CD4-positive, alpha-beta T cell treated with Interleukin-1 beta for 1 hour (primary cell): ENCODE measurements at places on chromosomes 7 and 10.
A peak's percentile ranks its signal among the peaks of the same experiment; 100 is the strongest.

GRCh38 chr7:56287429-56288138, 171.4 kb upstream of the NUPR2 start:
- no peak for DNase-seq

GRCh38 chr7:15559416-15559928, 2.3 kb downstream of the AGMO start:
- DNase-seq = no peak

- DNase-seq = no peak
These were observed 474.2 kb downstream of the CALN1 start for GRCh38 chr7:71937840-71938371.

DNA sequence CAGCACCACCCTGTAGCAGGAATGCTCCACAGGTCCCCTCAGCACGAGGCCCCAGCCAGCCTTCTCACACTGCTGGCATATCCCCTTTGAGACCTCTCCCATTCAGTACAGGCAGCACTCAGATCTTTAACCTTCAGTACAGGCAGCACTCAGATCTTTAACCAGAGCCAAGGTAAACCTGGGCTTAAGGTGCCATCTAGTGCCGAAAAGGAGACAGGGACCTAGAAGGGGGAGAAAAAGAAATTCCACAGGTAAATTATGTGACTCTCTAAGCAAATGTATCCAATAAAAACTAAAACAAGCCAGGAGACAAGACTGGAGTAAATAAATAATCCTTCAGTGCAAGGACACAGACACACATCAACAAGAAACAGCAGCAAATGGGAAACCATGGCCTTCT, 358.6 kb downstream of the PTPRN2 start:
- DNase-seq = no peak

DNA sequence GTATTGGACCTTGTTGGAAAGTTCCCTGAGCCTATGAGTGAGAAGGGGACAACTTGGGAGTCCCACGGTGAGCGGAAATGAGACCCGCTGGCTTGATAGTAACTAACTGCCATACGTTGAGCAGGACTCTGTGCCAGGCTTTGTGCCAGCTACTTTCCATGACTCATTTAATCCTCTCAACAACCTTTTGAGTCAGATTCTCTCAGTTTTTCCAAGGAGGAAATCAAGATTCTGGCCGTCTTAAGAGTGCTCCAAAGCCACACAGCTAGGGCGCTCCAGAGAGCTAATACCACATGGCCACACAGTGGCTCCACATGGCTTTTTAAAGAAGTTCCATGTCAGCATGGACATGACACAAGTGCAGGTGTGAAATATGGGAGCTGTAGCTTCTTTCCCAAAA, 55.7 kb downstream of the NOD1 start:
- DNase-seq = no peak

GRCh38 chr10:88262591-88263234, 320.4 kb downstream of the RNLS start:
- DNase-seq = no peak

GRCh38 chr10:7153750-7154149, 257.1 kb downstream of the SFMBT2 start:
- no peak for DNase-seq

- peak; percentile 23 for DNase-seq
These were observed 298.2 kb downstream of the FRMD4A start for GRCh38 chr10:14032406-14032998.

- DNase-seq = no peak
These were observed 38.5 kb upstream of the LRRC17 start for GRCh38 chr7:102874166-102874829.

GRCh38 chr10:112261281-112261822, 21.8 kb upstream of the TECTB start:
- no peak for DNase-seq

DNA sequence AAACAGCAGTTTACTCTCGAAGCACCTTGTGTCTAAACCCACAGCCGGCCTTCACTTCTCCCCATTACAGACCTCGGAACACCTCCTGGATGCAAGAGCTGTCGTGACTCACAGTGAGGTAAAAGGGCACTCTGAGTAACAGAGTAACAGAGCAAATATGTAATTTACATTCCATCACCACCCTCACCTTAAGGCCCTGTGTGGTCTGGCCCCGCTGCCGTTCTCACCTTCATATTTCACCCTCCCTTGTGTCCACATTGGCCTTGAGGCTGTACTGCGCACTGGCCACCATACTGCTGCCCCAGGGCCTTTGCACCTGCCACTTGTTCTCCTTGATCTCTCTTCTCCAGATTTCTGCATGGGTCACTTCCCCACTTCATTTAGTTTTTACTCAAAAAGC, 12.6 kb downstream of the FFAR4 start:
- no peak for DNase-seq

GRCh38 chr7:81618396-81619014, 151.3 kb downstream of the HGF start:
- no peak for DNase-seq

GRCh38 chr7:144001543-144001942, 1.4 kb downstream of the OR6B1 start:
- DNase-seq = no peak

GRCh38 chr10:1365540-1366321, 309.5 kb downstream of the WDR37 start:
- no peak for DNase-seq

GRCh38 chr10:121598263-121599249, at the start of gene FGFR2:
Gene FGFR2 (minus strand): TSS chr10:121598444. CDS start chr10:121593817, 4,627 bp downstream.
- DNase-seq = peak; percentile 7

GRCh38 chr10:104104926-104105325, 17.0 kb upstream of the SFR1 start:
- DNase-seq = no peak

GRCh38 chr7:103936558-103936957, 52.9 kb downstream of the RELN start:
- DNase-seq = no peak

GRCh38 chr7:43636093-43636492, 53.2 kb downstream of the STK17A start:
- DNase-seq = no peak

DNA sequence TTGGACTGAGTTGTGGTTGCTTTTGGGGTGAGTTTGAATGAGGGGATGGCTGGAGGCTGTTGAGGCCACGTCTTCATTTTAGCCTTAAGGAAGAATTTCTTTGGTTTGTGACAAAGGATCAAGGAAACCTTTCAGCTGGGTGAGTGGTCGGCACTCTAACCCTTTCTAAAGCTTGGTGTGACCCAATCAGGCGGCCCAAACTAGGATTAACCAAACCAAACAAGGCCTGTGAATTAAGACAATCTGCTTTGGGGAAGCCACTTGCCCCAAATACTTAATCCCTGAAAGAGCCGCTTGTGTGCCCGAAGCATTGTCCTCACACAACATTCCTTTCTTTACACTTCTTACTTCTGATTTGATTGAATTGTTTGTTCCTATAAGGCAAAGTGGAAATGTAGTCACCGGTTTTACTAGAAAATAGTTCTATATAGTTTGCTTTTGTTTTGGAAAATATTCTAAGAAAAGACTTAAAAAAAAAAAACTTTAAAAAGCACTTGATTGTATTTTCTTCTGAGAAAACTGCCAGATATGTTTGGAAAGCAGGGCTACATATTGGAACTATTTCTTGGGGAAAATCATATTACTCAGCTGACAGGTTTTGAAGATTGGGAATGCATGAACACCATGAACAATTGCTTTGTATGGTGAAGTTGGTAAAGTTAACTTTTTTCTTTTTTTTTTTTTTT, 272.4 kb upstream of the BMPER start:
- no peak for DNase-seq

- no peak for DNase-seq
These were observed 138.2 kb downstream of the PLCE1 start for GRCh38 chr10:94131885-94132284.

GRCh38 chr10:7738536-7739407, 35.7 kb downstream of the ITIH2 start:
- DNase-seq = no peak

GRCh38 chr10:49387071-49387470, 8.8 kb downstream of the DRGX start:
- DNase-seq = no peak

GRCh38 chr7:131633342-131633843, 77.0 kb upstream of the PODXL start:
- no peak for DNase-seq

DNA sequence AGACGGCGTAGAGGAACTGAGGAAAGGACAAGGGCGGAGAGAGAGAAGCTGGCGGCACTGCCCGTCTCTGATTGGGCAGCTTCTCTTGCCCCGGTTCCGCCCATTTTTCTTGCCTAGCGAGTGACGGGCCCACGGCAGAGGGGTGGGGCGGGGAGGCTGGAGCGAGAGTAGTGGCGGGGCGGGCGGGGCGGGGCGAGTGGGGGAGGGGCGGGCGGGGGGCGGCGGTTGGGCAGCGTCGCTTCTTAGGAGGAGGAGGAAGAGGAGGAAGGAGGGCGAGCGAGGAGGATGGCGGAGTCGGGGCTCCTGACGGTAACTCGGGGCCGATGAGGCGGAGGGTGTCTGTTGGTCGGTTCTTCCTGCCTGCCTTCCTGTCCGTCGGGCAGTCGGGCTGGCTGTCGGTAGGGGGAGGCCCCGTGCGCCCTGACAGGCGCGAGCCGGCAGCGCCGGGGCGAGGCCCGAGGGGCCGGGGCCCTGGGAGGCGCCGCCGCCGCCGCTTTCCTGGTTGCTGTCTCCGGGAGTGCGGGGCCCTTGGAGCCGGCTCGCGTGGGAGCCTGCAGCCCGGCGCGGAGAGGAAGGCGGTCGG, at the start of gene SHOC2:
SHOC2 (plus strand) TSS at position 256 of the 583 bp plus-strand sequence. CDS start 44,755 bp downstream, outside the sequence.
- peak; percentile 99 for DNase-seq

DNA sequence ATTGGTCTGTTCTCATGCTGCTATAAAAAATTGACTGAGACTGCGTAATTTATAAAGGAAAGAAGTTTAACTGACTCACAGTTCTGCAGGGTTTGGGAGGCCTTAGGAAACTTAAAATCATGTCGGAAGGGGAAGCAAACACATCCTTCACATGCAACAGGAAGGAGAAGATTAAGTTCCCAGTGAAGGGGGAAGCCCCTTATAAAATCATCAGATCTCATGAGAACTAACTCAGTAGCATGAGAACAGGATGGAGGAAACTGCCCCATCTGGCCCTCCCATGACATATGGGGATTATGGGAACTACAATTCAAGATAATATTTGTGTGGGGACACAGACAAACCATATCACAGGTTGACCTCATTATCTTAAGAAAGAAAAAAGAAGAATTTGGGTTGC, 134.5 kb downstream of the PPP1R3A start:
- DNase-seq = no peak

- no peak for DNase-seq
These were observed 152.7 kb upstream of the SHH start for GRCh38 chr7:155965010-155965409.

DNA sequence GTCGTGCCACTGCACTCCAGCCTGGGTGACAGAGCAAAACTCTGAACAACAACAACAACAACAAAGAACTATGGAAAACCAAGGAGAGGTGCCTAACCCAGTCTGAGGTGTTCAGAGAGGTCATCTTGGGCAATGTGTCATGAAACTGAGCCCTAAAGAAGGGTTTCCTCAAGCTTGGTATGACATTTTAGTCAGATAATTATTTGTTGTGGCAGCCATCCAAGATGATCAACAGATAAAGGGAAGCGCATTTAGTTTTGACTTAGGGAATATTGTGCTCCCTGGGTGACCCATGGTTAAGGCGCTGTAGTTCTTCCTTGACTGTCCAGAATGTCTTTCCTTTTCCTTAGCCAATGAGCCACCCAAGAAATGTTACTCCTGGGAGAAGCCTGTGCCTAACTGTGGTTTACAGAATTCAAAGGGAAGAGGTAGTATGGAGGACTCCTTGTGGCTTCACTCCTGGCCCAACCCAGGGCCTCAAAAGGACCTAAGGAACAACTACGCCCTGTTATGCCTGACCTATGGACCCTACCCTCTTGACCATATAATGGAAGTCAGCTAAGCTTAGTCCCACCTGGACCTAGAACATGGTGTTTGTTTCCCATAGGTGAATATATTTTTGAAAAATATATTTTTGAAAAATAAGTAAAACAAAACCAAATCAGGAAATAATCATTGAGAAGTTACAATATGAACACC, 42.4 kb downstream of the TPST1 start:
- no peak for DNase-seq

DNA sequence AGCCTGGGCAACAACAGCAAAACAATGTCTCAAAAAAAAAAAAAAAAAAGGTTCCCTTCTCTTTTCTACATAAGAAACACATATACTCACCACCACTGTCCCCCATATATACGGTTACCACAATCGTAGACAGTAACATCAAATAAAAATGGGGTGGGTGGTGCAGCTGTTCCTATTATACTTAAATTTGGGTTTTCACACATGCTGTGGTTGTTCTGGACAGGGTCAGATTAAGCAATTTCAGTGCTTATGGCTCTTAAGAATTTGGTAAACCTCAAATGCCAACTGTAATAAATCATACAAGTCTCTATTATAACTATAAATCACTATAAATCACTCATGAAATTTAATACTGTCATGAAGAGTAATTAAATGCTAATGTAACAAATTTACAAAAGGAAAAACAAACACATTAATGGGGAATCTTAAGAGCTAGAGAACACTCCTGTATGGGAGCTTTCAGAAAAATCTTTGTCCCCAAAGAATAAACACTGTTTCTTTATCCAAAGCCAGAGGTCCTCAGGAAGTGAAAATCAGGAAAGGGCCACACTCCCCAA, 143.6 kb downstream of the GLI3 start:
- no peak for DNase-seq

DNA sequence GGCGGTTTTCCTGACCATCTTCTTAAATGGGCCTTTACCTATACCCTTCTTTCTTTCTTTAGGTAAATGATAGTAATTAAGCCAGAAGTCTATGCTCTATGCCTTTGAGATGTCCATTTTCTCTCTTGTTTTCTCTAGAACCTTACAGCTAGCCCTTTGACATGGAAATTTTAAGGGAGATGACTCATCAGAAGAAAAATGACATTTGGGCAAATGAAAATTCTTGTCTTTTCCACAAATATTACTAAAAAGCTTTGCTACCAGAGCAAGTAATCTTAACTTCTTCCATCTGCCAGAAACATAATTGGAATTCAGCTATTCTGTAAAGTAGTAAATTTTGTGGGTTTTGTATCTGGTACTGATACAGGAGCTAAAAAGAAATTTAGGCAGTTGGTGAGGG, 59.5 kb downstream of the CCDC3 start:
- DNase-seq = no peak

- no peak for DNase-seq
These were observed 90.3 kb downstream of the BTRC start for GRCh38 chr10:101444058-101444898.

DNA sequence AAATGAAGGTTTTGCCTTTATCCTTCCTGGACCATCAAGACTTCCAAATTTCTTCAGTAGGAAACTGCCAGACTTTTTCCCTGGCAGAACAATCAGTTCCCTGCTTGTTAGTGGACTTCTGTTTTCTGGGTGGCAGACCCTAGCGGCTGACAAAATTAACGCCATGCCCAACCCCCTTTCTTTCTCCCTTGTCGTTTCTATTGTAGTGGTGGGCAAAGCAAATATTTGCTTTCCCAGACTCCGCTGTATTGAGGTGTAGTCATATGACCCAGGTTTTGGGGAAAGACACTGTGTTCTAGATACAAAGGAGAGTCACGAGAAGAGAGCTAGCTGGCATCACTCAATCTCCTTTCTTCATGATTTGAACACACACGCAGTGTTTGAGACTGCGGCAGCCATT, 7.7 kb downstream of the PON2 start:
- DNase-seq = no peak

- DNase-seq = no peak
These were observed 282.4 kb downstream of the HPSE2 start for GRCh38 chr10:98953251-98953650.

GRCh38 chr10:43393606-43394360, 15.2 kb downstream of the HNRNPF start:
- DNase-seq = no peak
